ENCODE measurements at places on chromosomes 3 and 15.
A peak's percentile ranks its signal among the peaks of the same experiment; 100 is the strongest.

DNA sequence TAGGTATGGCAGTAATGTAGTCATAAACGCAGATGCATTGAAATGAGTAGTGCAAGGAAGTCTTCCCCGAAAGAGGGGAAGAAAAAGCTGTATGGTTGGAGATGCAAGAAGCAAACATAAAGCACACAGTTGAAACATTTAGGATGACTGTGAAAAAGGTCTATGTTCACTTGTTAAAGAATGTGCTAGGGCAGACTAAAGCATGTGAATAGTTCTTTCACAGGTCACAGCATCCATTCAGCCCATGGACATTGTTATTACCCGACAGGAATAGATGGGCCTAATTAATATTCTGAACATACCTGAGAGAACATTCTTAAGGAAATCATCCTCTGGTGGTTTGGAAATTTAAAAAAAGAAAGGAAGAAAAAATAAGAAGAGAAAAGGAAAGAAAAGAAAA is 595.2 kb downstream of the ZIC1 start:
- no peak for DNase-seq

DNA sequence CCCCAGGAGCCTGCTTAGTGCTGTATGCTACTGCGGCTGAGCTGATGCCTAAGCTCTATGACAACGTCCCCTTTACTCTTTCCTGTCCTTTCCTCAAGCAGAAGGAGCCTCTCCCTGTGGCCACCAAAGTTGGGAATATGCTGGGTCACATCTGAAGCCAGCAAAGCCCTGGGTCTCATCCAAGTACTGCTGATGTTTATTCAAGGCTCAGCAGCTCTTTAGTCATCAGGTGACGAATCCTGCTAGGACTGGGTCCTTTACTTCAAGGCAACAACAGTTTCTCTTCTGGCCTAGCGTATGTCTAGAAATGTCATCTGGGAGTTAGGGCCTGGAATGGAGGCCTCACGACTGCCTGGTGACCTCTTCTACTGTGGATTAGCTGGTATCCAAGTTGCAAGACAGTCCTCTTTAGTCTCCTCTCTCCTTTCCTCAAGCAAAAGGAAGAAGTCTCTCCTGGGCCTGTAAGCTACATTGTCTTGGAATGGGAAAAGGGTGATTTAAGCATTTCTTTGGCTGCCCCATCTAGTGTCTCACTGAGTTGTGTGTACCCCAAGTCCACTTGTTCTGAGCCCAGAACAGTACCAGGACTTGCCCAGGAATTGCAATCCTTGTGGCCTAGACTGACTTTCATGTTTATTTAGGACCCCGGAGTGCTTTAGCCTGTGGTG is 63.9 kb downstream of the TNFAIP8L3 start:
- no peak for DNase-seq

DNA sequence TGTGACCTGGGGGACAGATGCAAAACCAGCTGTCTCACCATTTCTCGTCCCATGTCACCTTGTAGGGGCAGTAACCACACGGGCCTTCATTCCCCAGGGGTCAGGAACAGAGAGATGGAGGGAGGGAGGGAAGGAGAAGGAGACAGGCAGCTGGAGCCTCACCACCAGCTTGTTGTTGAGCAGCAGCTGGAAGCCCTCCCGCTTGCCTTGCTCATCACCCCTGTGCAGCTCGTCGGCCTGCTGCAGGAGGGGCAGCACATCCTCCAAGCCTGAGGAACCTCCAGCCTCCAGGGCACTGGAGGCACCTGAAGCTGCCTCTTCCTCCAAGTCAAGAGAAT is 10.3 kb downstream of the RMDN3 start:
- DNase-seq, result no peak

DNA sequence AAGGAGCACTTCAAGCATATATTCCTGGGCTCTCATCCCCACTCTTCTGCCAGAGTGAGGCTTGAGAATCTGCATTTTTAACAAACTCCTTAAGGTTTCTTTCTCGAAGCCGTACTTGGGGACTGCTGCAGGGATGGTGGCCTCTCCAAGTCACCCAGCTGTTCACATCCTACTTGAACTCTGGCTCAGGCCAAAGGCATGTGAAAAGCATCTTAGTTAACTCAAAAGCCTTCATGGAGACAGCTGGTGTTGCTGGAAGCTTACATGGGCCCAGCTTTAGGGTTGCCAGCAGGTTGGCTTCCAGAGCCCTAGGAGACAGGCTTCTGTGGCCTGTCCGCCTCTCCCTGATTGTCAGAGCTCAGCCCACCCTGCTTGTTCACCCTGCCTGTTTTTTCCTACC is 139.2 kb downstream of the THSD4 start:
- DNase-seq, result no peak

DNA sequence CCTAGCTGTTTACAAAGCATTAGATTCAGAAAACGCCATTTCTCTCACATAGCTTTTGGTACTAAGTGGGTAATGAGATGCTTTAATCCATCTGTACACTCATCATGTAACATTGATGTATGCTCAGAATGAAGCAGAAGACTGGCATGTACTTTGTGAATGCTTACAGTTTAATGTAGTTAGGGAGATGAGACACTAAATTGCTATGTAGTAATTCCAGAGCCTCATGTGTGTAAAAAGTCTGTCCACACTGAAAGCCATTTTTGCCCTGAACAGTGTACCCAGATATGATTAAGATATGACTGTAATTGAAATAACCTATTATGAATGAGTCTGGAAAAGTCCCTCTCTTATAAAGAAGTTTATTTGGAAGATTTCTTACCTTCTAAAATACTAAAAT is 66.5 kb downstream of the ARMC8 start:
- no peak for DNase-seq

GRCh38 chr3:106589311-106589942 is 720.6 kb upstream of the CBLB start:
- DNase-seq, result no peak

DNA sequence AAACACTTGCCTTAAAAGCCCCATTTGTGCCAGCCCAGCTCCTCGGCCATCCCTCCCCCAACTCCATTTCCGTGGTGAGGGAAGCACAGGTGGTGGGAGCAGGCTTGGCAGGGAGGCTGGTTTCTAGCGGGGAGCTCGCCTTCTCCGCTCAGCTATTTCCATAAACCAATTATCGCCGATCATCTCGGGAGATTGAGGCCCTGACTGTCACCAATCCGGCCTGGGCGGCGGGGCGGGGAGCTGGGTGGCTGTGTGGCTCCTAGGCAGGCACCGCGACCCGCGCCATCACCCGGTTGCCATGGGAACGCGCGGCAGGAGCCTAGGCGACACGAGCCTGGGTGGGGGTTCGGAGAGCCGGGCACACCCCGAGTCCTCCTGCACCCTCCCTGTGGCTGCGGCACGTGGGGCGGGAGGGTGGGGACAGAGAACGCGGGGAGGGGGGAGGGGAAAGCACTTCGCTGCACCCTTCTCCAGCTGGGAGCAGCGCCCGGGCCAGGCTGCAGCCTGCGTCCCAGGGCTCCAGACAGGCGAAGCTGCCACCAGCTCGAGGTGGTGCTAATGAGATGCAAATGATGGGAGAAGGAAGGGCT is 9.3 kb downstream of the CCDC33 start:
- DNase-seq, result peak; percentile 87

DNA sequence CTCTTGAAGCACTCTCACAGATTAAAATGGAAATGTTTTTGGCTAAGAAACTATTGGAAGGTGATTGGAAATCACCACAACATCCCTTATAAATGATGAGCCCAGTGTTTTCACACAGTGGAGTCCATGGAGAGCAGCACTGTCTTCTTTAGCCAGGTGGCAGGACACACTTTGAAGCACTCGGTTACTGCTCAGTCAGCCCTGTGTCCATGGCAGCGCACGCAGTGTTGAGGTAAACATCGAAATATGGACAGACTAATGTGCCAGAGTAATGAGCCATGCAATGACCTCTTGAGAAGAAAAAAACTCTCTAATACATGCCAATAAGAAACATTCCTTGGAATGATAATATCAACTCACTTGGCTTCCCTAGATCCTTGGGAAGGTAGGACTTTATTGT is 66.6 kb downstream of the TGFBR2 start:
- DNase-seq, result no peak

DNA sequence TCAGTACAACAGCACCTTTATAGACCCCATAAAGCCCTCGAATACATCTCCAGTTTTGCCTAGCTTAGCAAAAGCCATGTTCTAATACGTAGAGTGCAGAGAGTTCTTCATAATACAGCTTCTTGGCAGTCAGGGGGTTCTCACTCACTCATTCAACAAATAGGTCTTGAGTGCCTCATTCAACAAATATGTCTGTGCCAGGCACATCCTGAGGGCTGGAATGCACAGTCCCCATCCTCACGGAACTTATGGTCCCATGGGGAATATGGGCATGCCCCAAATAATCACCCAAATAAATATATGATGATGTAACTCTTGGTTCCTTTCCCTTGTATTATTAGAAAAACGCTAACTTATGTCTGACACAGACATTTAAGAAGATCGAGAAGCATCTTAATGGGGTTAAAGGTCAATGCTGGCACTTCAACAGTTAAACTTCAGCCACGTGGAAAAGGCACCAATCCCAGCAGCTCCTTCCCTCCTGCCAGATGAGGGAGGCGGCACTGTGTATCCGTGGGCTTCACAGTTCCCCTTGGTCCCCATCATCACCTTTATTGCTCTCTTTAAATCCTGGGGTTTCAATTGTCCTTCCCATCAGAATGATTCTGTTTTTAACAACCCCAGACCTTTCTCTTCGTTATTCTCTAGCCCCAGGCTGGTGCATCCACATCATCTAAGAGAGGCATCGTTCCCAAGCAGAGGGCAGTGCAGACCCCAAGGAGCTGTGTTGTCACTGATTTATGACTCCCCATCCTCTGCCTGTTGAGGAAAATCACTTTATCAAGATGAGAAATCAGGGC is 18.9 kb upstream of the SEMA5B start:
- no peak for DNase-seq

DNA sequence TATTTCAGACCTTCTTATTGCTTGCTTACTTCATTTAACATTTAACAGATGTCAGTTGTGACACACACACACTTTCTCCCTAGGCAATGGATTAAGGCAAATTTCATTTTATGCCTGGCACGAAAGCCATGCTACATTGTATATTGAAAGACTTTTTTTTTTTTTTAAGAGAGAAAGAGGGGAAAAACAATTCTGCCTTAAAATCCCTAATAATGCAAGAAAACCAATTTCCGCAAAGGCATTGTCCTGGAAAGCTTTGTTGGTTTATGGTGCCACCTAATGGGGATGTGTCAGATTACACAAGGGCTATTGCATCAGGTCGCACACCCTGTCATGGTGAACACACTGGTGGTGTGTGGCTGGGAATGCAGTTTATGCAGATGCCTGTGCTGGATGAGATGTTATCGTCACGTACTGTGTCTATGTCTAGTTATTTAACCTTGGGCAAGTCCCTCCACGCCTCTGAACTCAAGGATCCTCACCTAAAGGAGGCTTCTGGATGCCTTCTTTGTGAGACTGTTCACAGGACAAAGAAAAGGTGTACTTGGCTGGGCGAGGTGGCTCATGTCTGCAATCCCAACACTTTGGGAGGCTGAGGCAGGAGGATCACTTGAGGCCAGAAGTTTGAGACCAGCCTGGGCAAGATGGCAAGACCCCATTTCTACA is 37.3 kb upstream of the RFTN1 start:
- peak; percentile 67 for DNase-seq

- DNase-seq, result no peak
These were observed 843.8 kb downstream of the VGLL3 start for GRCh38 chr3:86147119-86147518.

DNA sequence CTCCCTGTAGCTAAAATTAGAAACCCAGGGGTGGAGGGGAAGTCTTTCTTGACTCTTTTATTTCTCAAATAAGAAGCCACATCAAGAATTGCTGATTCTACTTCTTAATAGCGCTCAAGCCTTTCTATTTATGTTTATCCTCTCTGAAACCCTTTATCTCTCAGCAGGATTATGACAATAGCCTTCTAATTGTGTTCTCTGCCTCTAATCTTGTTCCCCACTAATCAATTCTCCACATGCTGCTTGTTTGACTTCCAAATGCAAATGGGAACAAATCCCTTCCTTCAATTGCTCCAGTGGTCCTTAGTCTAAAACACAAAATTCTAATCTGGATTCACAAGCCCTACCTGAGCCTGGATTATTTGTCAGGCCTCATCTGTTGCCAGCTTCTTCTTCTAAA is 43.7 kb upstream of the CFAP20DC start:
- no peak for DNase-seq

- DNase-seq, result no peak
These were observed 5.4 kb downstream of the H1-8 start for GRCh38 chr3:129548104-129548965.
